ENCODE measurements at places on chromosomes 7 and 10.

GRCh38 chr7:17623546-17624185 is 316.6 kb downstream of the SNX13 start:
- DNase-seq = no peak

DNA sequence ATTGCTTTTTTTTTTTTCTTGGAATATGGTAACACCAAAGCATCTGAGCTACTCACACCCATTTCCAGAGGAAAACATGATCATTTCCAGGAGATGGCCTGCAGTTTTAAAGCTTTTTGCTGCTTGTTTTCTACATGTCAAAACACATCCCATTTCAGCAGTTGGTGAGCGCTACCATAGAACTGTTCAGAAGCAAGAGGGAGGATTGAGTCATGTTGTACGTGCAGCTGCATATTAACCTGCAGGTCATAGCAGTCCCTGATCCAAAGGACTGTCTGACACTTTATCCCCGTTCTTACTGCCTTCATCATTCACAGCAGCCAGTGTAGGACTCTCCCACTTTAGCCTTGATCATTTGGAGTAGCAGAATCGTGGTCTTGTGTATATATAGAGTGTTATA is 124.6 kb downstream of the AUTS2 start:
- no peak for DNase-seq

- DNase-seq = no peak
Measured at GRCh38 chr10:123645016-123645415, 21.1 kb upstream of the GPR26 start.

- DNase-seq = no peak
Measured at GRCh38 chr7:123824754-123825067, 20.3 kb upstream of the HYAL4 start.

DNA sequence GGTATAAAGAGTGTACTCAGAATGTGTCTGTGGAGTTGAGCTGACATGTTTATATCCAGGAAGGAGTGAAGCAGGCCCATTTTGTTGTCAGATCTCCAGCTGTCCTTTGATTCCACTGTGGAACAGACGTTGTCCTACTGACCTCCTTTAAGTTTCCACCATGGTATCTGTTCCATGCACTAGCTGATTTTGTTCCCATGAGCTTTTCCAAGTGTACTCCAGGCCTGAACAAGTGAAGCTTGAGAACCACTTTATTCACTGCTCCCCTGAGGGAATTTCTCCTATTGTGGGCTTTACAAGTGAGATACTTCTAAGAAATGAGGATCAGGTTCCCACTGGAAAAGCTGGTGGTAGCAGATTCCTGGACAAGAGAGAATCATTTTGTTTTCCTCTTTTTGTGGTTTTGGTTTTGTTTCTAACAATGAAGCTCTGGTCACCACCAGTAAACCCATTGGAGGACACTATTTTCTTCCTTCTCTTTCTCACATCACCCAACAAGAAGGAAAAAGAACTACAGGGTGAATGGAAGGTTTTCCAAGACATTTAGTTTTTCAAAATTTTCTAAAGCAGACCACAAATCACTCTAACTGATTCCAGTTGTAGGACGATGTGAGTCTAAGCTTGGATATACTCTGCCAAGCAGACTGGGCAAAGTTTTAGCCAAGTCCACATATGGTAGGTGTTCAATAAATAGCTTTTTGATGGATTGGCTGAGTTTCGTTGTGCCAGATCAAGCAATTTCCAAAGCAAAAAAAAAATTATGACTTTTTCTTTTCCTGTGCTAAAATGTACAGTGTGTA is 144.2 kb downstream of the JCAD start:
- peak; percentile 80 for DNase-seq

DNA sequence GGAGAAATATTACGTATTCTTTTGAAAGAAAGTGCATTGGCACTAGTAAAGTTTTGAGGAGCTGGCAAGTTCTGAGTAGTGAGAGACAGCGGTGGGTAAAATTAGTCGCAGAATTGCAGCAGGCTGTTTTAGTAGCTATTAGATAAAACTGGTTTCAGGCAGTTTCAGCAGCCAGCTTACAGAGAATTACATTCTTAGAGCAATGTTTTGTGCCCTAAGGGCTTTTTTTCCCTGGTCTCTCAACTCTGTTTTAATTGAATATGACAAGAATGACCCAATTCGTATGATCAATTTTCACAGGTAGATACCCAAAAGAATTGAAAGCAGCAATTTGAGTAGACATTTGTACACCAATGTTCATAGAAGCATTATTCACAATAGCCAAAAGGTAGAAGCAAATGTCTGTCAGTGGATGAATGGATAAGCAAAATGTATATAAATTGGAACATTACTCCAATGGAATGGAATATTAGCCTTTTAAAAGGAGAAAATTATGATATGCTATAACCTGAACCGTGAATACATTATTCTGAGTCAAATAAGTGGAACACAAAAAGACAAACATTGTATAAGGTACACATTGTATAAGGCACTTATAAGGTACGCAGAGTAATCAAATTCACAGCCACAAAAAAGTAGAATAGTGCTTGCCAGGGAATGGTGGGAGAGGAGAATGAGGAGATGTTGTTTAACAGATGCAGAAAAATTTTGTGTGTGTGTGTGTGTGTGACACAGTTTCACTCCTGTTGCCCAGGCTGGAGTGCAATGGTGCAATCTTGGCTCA is 5.2 kb upstream of the KBTBD2 start:
- no peak for DNase-seq

DNA sequence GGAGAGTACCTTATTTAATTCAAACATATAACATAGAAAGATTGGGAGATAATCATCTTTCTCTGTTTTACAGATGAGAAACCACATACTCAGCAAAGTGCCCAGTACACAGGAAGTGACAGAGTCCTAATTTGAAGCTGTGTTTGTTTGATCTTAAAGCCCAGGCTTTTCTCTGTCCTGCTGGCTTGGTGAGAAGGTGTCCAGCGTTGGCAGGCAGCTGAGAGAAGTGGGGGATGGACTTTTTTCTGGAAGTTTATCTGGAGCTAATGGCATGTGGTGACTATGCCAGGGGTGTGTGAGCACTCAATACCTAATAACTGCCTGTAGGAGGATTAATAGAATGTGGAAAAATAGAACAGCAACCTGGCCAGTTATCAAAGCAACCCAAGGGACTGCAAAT is 60.8 kb downstream of the NPSR1 start:
- DNase-seq = no peak

GRCh38 chr7:35969066-35969465 is 168.2 kb downstream of the SEPTIN7 start:
- DNase-seq = no peak

GRCh38 chr7:158648787-158649186 is 55.8 kb downstream of the NCAPG2 start:
- peak; percentile 44 for DNase-seq

DNA sequence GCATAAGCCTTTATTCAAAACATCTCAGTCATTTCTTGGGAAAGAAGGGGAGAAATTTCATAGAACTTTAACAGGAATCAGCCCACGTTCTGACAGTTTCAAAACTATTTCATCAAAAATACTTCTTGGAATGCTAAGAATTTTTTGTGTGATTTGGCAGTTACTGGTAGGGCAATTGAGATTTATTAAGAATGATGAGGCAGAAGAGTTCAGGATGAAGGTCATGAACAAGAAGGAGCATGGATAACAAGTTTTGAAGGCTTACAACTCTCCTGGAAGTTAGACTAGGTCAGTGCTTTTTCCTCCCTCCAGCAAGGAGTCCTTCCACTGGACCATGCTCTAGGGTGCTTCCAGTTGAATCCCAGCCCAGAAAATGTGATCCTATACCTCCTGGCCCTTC is 569.9 kb downstream of the ANKRD7 start:
- DNase-seq = no peak

GRCh38 chr10:132332433-132332754 is 401 bp downstream of the LRRC27 start:
- DNase-seq = no peak

- no peak for DNase-seq
Measured at GRCh38 chr10:15516256-15517085, 145.4 kb upstream of the FAM171A1 start.

DNA sequence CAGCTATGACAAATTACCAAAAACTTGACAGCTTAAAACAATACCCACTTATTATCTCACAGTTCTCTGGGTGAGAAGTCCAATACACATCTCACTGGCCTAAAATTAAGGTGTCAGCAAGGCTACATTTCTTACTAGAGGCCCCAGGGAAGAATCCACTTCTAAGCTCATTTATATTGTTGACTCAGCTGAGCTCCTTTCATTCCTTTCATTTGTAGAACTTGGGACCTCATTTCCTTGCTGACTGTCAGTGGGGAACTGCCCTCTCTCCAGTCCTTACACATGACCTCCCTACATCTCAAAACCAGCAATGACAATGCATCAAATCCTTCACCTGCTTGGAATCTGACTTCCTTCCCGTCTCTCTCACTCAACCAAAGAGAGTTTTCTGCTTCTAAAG is 240.3 kb downstream of the IPMK start:
- DNase-seq = no peak

DNA sequence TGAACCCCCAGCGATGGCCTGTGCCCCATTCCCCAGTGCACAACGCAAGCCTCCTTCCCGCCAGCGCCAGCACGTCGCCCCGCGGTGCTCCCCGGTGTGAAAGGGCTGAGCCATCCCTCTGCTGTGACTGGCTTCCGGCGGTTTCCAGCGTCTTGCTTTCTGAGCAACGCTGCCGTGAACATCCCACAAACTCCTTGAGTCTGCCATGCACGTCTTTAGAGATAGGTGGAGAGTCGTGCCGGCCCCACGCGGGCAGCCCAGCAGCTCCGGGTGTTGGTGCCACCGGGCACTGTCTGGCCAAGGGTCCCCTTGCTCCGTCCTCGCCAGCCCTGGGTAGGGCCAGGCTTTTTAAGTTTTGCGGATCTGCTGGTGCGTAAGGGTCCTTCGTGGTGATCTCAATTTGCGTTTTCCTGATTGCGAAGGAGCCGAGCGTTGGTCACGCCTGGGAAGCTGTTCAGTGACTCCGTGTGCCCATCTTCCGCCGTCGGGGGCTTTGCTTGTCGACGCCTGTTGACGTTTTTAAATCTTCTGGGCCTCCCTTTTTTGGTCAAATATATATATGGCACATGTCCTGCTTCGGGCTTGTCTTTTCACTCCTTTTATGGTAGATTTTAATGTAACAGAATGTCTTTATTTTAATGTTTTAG is 70.6 kb downstream of the FOXL3 start:
- DNase-seq = no peak

DNA sequence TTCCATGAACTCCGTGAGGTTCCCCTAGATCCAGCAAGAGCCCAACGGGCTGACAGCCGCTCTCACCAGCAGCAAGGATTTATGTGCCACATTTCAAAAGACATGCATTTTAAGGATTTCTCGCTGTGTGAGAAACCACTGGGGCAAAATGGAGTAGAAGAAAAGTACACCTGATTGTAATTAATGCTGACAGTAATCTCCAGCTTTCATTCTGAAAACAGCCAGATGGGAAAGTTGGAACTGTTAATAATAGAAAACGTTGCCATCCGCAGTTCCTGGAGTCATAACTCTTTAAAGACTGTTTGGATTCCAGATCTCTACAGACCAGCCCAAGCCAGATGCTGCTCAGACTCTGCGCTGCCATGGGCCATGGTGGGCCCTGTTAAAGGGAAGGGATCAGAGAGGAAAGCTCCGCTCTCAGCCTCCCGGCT is 216.9 kb upstream of the GLI3 start:
- DNase-seq = no peak

GRCh38 chr10:35459449-35459847 is 123.1 kb downstream of the CCNY start:
- DNase-seq = no peak

GRCh38 chr7:55181762-55182161 is 162.9 kb downstream of the EGFR start:
- no peak for DNase-seq

- DNase-seq = no peak
Measured at GRCh38 chr10:119776536-119776935, 50.7 kb downstream of the INPP5F start.

DNA sequence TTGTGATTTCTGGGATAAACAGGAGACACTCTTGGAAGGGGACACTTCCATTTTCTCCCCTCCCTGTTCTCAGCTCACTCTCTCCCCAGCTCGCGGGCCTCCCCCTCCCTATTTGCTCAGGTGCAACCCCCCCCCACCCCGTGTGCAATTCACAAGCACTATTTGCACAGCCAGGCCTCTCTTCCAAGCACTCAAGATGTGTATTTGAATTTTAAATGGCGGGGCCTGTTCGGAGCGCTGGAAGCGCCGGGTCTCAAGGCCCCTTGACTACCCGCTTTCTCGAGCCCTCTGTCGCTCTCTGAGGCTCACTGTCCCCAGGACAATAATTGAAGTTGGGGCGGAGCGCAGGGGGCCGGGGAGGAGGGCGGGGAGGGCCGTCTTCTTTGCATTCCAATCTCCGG is 7.8 kb downstream of the SHH start:
- DNase-seq = no peak

- DNase-seq = no peak
Measured at GRCh38 chr10:98301664-98302319, 33.8 kb upstream of the LOXL4 start.

- DNase-seq = no peak
Measured at GRCh38 chr7:100366411-100367250, 6.7 kb upstream of the PILRA start.

All from astrocyte of the cerebellum (primary cell).